OCI-LY7 (cell line): ENCODE measurements at places on chromosomes 4 and X. TPM values are rescaled to one million over a fixed set of nuclear protein-coding genes. Genes with fewer than 3 reads are reported as not detected.
A peak's percentile ranks its signal among the peaks of the same experiment; 100 is the strongest.

- no peak for DNase-seq
Measured at GRCh38 chr4:145279122-145279960, 99.0 kb upstream of the OTUD4 start.

- no peak for DNase-seq
Measured at GRCh38 chr4:161364681-161365080, 799.1 kb downstream of the FSTL5 start.

The RLIM gene
- 30.8 and 31.7 TPM in 2 replicates for total RNA-seq

GRCh38 chr4:73308286-73308685, 49.7 kb upstream of the ANKRD17 start:
- peak; percentile 34 for DNase-seq

DNA sequence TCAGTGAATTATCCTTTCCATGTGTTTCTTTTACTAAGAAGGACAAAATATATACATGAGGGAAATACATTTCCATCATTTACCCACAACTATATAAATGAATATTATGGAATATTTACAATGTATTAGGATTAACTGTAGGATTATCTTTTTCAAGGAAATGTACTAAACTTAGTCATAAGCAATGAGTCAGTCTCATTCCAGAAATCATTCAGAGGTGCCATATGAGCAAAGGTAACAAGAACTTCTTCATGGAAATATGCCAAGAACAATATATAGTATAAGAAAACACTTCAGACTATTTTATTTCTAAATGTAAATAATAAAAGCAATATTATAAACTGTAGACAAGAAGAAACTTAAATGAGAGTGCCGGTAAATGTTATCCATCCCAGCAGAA, 67.1 kb downstream of the USP38 start:
- DNase-seq = no peak

DNA sequence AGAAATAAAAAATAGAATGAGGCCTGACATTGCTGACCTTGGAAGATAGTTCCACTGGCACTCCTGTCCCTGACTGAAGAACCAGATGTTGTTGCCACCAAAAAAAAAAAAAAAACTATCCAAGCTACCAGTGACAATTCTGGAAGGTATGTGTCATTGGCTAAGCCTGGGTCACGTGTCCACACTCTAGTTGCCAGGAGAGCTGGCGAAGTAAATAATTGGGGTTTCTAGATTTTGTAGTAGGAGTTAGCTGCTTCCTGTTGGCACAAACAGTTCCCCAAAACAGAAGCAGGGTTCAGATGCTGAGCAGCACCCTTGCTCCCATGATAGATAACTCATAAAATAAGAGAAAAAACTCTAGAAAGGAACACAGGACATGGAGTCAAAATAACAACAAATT, 20.5 kb downstream of the MND1 start:
- no peak for DNase-seq

The SLC4A4 gene
- total RNA-seq = not detected in 2 replicates

The F8A1 gene
- total RNA-seq = 40.8 and 42.4 TPM in 2 replicates
